ENCODE measurements at places on chromosomes 6 and 20. TPM values are rescaled to one million over a fixed set of nuclear protein-coding genes. Genes with fewer than 3 reads are reported as not detected.
A peak's percentile ranks its signal among the peaks of the same experiment; 100 is the strongest.

DNA sequence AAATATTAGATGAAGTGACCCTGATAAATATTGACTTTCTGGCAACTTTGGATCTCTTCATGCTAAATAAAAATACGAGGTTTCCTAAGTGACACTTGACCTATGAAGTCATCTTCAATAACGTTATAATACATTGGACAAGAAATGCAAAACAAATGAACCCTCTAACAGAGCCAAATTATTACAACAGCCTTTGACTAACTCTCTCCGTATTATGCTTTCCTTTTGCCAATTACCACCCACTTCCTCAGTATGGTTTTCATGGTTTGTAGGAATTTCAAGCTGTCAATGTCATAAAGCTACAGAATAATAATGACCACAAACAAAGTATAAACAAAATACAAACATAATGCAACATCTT, 210.5 kb downstream of the MOXD1 start:
- no peaks in the 10 kb centered on the region for H3K36me3 ChIP-seq
- H3K27ac ChIP-seq = no peak overlapping the region
- no peak for DNase-seq

DNA sequence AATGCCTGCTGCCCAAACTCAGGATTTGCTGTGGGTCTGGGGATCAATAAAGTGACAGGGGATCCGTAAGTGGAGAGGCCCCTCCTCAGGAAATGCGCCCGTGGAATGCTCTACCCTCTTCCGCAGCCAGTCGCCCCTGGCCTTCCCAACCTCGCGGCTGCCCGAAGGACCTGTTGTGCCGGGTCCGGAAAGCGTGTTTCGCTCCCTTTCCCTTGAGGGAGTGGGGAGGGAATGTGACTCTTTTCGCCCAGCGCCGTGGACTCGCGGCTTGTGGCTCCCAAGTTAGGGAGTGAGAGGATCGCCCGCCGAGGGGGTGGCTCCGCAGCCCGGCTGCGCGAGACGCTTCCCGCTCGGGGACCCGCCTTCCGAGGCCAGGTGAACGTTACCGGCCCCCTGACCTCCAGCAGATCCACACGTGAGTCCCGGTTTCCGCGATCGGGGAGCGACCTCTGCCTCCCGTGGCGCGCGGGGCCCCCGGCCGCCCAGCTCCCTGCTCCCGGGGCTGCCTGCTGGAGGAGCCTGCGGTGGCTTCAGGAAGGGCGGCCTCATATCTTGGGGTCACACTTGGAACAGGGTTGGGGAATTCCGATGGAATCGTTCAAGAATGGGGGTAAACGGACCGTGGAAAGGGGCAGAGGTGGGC, 666 bp downstream of the TPD52L1 start:
- peaks cover 4% of the 10 kb centered on the region for H3K27me3 ChIP-seq
- peaks cover 20% of the 10 kb centered on the region for H3K4me1 ChIP-seq
- peak; percentile 55 for DNase-seq

DNA sequence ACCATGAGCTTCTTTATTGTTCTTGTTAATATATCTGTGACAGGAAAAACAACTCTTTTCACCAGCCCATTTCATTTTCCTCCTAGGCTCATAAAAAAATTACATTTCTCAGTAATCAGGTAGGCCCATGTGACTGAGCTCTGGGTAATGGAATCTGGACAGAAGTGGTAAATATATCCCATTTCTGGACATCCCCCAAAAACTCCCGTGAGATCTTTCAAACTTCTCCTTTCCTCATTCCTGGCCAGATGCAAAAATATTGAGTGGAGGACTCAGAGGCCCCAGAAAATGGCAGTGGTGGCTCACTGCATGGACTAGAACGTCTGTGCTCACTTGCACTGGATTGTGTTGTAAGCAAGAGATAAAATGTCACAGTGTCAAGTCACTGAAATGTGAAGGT, 3.8 kb upstream of the CHD6 start:
- H3K27ac ChIP-seq = no peak overlapping the region
- H3K4me3 ChIP-seq = no peak overlapping the region
- peaks cover 8% of the 10 kb centered on the region for H3K4me1 ChIP-seq
- no peak for DNase-seq

PCK1 gene
- total RNA-seq = not detected
